ENCODE measurements at places on chromosomes 1 and 21. TPM values are rescaled to one million over a fixed set of nuclear protein-coding genes. Genes with fewer than 3 reads are reported as not detected.

- H3K36me3 ChIP-seq = no peaks in the 10 kb centered on the region
- H3K27me3 ChIP-seq = no peaks in the 10 kb centered on the region
- no peak overlapping the region for H3K4me3 ChIP-seq
- H3K4me1 ChIP-seq = no peaks in the 10 kb centered on the region
- DNase-seq = no peak
- no peak overlapping the region for H3K27ac ChIP-seq
Observed at GRCh38 chr1:51963592-51964308, 26.8 kb downstream of the RAB3B start.

DNA sequence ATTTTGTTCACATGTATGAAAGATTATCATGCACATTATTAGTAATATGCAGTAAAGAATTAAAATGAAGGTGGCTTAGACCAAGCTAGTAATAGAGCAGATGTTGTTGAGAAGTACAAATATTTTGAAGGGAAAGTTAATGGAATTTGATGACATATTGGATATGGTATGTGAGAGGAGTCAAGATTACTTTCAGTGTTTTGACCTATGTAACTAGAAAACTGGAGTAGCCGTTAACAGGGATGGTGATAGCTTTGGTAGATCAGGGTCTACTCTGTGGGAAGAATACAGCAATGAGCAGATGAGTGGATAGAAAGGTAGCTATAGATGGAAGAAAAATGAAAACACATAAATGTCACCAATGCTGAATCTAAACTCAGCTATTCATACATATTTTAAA, 163.2 kb upstream of the LRRC7 start:
- no peak for DNase-seq
- no peaks in the 10 kb centered on the region for H3K36me3 ChIP-seq
- H3K4me3 ChIP-seq = no peak overlapping the region
- H3K27me3 ChIP-seq = no peaks in the 10 kb centered on the region
- no peak overlapping the region for H3K27ac ChIP-seq

- no peak for DNase-seq
- no peaks in the 10 kb centered on the region for H3K27me3 ChIP-seq
- H3K36me3 ChIP-seq = no peaks in the 10 kb centered on the region
- H3K4me3 ChIP-seq = no peak overlapping the region
- H3K27ac ChIP-seq = no peak overlapping the region
Observed at GRCh38 chr1:57067863-57068262, 102.0 kb upstream of the C8B start.

DNA sequence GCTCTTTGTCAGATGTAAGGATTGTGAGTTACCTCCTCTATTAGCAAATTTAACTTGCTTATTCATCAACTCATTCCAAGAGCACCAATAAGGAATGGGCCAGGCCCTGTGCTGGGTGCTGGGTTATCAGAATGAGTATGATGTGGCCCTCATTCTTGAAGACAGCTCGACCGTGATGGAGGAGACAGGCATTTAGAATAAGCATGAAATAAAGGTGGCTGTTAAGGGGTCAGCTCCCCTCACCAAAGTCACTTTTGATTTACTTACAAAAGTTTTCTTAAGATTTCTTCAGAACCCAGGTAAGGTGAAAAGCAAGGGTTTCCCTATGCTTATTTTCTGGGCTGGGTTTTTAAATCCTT, 15.3 kb upstream of the PADI1 start:
- DNase-seq = no peak
- H3K27ac ChIP-seq = no peak overlapping the region
- no peaks in the 10 kb centered on the region for H3K27me3 ChIP-seq
- no peaks in the 10 kb centered on the region for H3K36me3 ChIP-seq

- H3K4me1 ChIP-seq = peaks cover 18% of the 10 kb centered on the region
- no peaks in the 10 kb centered on the region for H3K27me3 ChIP-seq
- DNase-seq = no peak
- H3K27ac ChIP-seq = no peak overlapping the region
- no peaks in the 10 kb centered on the region for H3K36me3 ChIP-seq
- H3K4me3 ChIP-seq = no peak overlapping the region
Observed at GRCh38 chr1:53735261-53735660, 3.7 kb downstream of the GLIS1 start.

GRCh38 chr1:7962014-7962335, 464 bp downstream of the PARK7 start:
- no peak for DNase-seq
- no peaks in the 10 kb centered on the region for H3K27me3 ChIP-seq
- peaks cover 11% of the 10 kb centered on the region for H3K36me3 ChIP-seq
- peaks cover 33% of the 10 kb centered on the region for H3K4me1 ChIP-seq
- H3K4me3 ChIP-seq = peak overlapping the region; percentile 83

DNA sequence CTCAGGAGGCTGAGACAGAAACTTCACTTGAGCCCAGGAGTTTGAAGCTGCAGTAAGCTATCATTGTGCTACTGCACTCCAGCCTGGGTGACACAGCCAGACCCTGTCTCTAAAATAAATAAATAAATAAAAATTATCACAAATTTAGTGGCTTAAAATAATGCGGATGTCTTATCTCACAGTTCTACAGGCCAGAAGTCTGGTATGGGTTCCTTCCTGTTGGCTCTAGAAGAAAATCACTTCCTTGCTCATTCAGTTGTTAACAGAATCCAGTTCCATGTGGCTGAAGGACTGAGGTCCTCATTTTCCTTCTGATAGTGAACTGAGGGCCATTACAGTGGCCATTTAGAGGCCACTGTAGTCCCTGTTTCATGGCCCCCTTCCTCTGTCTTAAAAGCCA, 94.6 kb upstream of the S1PR1 start:
- H3K36me3 ChIP-seq = no peaks in the 10 kb centered on the region
- no peaks in the 10 kb centered on the region for H3K27me3 ChIP-seq
- no peak overlapping the region for H3K27ac ChIP-seq
- H3K4me1 ChIP-seq = peaks cover 6% of the 10 kb centered on the region
- no peak for DNase-seq

DNA sequence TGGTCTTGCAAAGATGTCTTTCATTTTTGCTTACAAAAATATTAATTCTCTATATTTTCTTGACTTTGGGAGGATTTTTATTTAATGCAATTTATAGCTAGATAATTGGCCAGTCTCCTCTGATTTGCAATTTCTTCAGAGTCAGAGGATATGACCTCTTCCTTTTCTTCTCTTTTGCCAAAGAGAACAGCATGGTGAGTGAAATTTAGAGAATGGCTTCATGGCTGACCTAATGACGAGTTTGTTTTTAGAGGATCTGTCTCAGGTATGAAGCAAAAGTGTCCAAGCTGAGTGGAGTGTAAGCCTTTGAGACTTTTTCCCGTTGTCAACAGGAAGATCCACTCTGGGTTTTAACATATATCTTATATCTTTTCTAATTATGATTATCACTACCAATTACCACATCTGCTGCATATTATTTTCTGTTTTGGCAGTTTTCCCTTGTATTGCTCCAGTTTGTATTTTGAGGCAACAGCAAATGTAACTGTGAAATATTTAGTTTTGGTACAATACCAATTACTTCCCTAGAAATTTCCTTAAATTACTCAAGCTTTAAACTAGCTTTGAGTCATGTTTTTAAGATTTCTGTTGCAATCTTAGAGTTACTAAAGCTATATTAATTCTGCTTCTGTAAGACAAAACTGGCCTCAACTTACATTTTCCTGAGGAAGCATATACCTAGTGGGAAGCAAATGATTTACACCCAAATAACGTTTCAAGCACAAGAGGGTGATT, 332.8 kb upstream of the ZRANB2 start:
- no peaks in the 10 kb centered on the region for H3K4me1 ChIP-seq
- no peaks in the 10 kb centered on the region for H3K36me3 ChIP-seq
- H3K27me3 ChIP-seq = no peaks in the 10 kb centered on the region
- H3K27ac ChIP-seq = no peak overlapping the region

- H3K4me3 ChIP-seq = no peak overlapping the region
- H3K4me1 ChIP-seq = peaks cover 59% of the 10 kb centered on the region
- no peaks in the 10 kb centered on the region for H3K27me3 ChIP-seq
- no peak for DNase-seq
- no peaks in the 10 kb centered on the region for H3K36me3 ChIP-seq
- peak overlapping the region; percentile 91 for H3K27ac ChIP-seq
Observed at GRCh38 chr21:38753114-38753513, 52.6 kb upstream of the ETS2 start.

MYBPH gene
- not detected for total RNA-seq

CYP2J2 gene
- total RNA-seq = not detected

DYRK3 gene
- total RNA-seq = 6.8 TPM
